ENCODE measurements at places on chromosomes 3 and 15.

DNA sequence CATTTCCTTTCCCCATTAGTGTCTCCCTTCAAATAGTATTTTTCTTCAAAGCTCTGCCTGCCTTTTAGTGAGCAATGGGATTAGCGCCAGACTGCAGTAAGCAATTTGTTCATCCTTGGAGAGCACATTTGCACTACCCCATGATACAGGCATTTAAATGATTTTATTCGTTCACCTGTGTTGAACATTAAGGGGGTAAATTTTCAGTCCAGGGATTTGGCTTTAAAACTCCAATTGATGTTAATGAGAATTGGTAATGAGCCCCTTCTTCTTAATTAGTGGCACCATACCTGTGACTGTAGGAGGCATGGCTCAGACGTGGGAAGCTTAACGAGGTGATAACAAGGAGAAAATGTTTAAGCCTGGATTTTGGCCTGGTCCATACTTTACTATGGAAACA is 161.4 kb upstream of the NANOGP8 start:
- no peak for DNase-seq

DNA sequence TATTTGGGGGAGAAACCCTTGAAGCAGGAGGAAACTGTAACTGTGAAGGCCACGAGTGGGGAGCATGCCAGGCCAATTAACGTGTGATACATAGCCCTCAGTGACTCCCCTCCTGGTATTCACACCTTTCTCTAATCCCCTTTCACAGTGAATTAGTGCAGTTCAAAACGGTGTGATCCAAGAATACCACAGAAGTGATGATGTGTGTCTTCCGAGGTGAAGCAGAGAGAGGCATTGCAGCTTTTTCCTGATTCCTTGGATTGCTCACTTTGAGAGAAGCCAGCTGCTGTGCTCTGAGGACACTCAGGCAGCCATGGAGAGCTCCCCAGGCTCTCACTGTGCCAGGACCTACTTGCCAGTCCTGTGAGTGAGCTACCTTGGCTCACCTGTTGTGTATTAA is 17.3 kb downstream of the NIPA2 start:
- DNase-seq = no peak

DNA sequence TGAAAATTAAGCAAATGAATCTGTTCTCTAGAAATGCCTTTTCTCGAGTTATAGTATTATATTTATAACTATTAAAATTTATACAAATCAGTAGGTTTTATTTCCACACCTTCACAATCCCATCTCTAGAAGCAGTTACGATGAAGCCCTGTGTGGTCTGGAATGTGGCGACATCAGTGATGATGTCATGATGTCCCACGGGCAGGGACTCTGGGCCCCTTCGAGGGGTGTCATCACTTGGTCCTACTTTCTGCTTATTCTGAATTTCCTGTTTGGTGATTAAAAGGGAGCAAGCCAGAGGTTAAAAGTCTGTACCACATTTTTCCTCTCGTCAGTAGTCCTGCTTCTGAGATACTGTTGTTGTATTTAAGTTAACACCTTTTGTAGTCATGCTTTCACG is 67.4 kb downstream of the PIK3R4 start:
- no peak for DNase-seq

GRCh38 chr3:63228677-63229076 is 49.4 kb upstream of the SYNPR start:
- no peak for DNase-seq

GRCh38 chr3:142003291-142003690 is 126.8 kb downstream of the ATP1B3 start:
- DNase-seq = no peak
